ENCODE measurements at places on chromosomes 5 and 9. TPM values are rescaled to one million over a fixed set of nuclear protein-coding genes. Genes with fewer than 3 reads are reported as not detected.

DNA sequence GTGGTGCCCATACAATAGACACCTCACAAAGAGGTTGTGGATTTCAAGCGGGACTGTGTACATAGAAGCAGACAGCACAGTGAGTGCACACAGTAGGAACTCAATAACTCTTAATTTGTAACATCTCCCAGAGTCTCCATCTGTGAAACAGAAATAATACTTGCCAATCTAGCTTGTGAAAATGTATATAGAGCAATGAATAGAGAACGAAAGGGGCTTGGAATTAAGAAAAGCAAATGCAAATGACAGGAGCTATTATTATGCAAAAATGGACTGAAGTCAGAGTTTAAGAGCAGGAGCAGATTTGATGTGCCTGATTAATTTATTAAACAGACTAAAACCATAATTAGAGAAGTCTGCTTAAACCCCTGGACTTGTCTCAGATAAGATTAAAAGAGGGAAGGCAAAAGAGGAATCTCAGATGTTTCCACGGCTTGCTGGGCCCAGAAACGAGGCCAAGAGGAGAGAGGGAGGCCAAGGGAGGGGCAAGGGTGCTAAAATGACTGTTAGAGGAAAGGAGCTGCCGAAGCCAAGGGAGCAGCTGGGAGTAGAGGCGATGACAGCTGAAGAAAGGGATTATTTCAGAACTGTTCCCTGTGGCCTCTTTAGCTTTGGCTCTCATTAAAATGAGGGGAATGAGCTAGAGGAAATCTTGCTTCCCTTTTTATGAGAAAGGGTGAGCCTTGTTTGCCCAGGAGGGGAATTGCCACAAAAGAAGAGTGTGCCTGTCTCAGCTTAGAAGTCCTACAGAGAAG is 72.1 kb downstream of the FEM1C start:
- DNase-seq: peak; percentile 65

DNA sequence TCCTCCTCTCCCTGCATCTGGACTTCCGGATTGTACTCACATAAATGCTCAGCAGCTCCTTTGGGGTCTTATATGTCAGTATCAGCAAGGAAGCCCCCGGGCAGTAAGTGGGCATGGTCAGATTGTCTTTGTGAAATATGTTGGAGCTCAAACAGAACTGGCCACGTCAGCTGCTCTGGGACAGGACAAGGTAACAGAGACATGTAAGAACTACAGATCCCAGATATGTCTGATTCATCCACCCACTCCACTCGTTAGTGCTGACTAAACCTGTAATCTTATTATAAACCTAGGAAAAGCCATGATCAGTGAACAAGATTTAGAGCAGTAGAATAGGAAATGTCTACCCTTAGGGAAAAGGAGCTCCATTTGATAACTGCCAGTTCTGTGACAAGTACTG is 561.8 kb downstream of the CETN3 start:
- no peak for DNase-seq

DNA sequence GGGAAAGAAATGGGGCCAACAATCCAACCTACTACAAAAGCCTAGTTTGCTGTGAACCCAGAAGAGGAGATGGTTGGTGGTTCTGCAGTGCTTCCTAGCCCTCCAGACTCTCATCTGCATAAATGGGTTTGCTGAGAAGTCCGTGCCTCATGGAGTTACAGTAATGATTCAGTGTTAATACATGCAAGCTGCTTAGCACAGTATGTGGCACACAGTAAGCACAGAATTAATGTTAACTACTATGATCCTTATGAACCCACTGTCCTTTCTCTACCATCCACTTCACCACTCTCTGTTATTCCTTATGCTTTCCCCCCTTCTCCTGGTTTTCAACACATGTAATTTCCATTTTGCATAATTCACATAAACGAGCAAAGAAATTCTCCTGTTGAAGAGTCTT is 100.0 kb downstream of the ACTBL2 start:
- DNase-seq: no peak

- DNase-seq: no peak
Measured at GRCh38 chr5:144328494-144328893, 157.8 kb downstream of the KCTD16 start.

Gene SH3RF2
- total RNA-seq: 376 TPM

Gene PRRT1B
- total RNA-seq: not detected

Gene ABO
- 2.3 TPM for total RNA-seq

- DNase-seq: no peak
Measured at GRCh38 chr9:87664153-87665060, 61.5 kb upstream of the CTSL start.

Gene SPINK7
- not detected for total RNA-seq

GRCh38 chr9:105330755-105331154 is 86.3 kb downstream of the SLC44A1 start:
- no peak for DNase-seq

Gene CDH9
- total RNA-seq: not detected

GRCh38 chr9:94824411-94824810 is 97.9 kb downstream of the AOPEP start:
- DNase-seq: no peak

Gene SLC34A3
- total RNA-seq: not detected

DNA sequence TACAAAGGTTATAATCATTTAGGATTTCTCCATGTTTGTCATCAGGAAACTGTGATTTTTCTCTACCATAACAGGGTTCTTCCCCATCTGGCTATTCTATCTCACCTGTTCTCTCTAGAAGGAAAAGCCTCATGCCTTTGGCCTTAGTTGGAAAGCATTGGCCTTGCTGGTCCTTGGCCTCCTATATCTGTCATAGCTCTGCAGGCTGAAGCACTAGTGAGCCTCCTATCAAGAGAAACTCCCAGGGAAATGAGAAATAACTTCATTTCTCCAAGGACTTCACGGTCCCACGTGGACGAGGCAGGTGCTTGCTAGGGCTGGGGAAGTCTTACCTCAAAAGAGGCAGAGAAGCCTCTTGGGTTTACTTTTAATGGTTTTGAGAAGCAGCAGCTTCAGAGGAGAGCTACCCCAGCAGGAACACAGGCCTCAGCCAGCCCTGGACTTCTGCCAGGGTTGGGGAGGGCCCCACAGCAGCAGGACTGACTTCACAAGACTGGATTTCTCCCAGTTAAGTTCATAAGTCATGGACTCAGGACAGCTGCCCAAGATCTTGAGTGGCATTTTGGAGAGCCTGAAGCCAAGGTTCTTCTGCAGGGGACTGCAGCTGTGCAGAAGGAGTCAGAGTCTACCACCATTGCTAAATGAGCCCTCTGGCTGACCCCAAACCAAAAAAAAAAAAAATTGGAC is 15.8 kb upstream of the PSAT1 start:
- DNase-seq: peak; percentile 83

- DNase-seq: no peak
Measured at GRCh38 chr5:157431544-157432200, 28.3 kb upstream of the NIPAL4 start.

DNA sequence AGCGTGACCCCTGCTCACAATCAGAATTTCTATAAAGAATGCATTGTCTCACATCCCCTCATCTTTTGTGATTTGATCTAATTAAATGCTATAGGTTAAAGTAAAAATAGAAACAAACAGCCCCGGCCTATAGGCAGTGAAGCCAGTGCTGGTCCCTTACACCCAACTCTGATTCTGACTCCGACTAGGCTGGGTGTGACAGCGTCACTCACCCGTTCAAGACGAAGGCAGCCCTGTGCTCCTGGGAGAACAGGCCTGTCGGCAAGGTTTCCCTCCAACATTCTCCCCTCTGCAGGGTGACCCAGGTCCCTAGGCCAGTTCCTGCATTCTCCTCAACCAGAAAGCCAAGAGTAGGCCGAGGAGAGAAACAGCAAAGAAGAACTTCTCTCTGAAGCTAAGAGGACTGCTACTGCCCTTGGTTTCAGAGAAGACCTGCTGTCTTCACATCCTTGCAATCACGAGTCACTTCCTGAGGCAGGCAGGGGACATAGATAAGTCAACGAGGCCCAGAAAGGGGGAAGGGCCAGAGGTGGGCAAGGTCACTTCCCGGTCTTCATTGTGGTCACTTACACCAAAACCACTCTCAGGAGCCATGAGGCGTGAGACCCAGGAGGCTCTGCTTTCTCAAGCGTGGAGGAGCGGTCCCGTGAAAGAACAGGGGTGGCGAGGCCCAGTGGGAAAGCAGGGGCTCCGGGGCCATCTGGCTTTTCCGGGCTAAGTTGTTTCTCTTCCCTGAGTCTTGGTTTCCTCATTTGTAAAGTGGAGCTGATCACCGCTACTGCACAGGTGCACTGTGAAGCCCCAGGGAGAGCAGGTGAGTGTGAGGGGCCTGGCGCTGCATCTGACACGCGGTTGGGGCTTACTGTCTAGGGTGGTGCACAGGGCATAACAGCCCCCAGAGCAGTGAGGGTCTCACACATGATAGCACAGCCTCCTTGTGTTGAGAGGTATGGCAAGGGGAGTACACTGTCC is 200.8 kb downstream of the CRB2 start:
- no peak for DNase-seq

Gene AHRR
- 1.4 TPM for total RNA-seq

- DNase-seq: no peak
Measured at GRCh38 chr9:20990867-20991266, 40.6 kb downstream of the HACD4 start.

- DNase-seq: no peak
Measured at GRCh38 chr5:1523480-1523792, 324 bp downstream of the LPCAT1 start.

Gene TMEM267
- 6.8 TPM for total RNA-seq

GRCh38 chr9:105127863-105128220 is 116.6 kb upstream of the SLC44A1 start:
- DNase-seq: no peak

DNA sequence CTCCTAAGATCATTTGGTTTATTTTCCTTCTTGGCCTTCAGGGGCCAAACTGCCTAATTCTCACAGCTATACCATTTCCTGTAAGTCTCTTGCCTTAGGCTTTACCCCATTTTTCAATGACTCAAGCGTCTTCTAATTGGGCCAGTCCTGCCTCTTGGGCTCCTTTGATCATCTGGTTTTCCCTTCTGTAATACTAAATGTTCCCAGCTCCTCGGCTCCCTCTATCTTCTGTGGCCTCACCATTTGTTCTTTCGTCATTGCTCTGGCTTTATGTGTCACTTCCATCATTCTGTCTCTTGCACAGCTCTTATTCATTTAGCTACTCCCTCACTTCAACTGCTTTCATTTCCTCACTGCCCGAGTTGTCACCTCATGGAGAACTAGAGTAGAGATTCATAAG is 14.5 kb upstream of the SPINK7 start:
- no peak for DNase-seq

- DNase-seq: no peak
Measured at GRCh38 chr9:36125062-36125855, 11.3 kb upstream of the GLIPR2 start.

DNA sequence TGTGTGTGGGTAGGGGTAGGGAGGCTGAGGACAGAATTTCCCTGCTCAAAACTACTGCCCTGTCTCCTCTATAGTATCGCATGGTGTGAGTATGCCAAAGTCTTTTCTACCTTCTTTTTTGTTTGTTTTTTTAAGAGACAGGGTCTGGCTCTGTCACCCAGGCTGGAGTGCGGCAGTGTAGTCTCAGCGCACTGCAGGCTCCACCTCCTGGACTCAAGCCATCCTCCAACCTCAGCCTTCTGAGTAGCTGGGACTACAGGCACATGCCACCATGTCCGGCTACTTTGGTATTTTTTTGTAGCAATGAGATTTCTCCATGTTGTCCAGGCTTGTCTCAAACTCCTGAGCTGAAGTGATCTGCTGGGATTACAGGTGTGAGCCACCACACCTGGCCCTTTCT is 2.5 kb downstream of the SRP19 start:
- DNase-seq: no peak

Gene RASGRF2
- total RNA-seq: 4.8 TPM

- no peak for DNase-seq
Measured at GRCh38 chr5:124923131-124923530, 176.7 kb upstream of the ZNF608 start.

Gene HSDL2
- total RNA-seq: 234 TPM

DNA sequence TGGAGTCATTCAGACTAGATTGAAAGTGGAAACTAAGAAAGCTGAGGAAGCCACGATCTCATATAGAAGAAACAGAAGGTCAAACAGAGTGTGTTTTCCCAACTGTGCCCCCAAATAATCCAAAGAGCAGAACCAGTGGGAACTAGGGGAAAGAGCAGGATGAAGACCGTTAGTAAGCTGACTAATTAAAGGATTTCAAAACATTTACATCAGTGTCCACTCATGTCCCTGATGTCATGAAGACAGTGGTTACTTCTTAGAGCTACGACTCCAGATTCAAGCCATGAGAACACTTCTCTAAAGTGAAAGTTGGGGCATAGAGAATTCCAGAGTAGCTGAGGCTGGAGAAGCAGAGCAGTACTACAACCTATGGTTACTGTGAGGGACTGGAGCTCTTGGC is 119.6 kb upstream of the SLC12A2 start:
- DNase-seq: no peak

Gene AFAP1L1
- total RNA-seq: 40.6 TPM

Gene EPB41L4A
- total RNA-seq: 17.8 TPM

DNA sequence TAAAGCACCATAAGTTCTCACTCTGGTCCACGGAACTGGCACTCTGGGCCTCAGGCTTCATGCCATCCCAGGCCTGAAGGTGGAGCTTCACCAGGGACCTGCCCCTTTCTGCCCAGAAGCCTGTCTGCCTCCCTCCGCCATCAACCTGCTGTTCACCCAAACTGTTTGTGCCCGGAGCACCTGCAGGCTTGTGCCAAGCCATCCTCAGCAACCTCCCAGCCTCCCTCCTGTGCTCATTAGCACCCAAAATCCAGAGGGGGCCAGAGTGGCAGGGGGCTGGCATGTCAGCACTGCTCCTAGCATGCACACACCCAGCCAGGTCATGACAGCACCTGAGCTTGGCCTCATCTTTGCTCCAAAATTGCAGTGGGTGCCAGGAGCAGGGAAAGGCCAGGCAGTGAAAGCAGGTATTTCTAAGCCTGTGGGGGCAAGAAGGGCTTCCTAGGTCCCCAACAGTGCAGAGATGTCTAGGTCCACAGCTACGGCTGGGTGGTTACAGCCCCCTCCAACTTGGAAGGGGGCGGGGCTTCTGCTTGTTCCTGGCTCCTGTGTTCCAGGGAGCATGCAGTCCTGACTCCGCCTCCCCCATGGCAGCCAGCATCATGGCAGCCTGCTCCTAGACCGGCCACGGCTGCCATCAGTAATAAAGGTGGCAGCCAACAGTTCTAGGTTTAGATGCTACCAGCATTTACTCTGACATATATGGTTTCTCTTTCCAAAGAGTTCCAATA is 85.1 kb downstream of the GIN1 start:
- DNase-seq: no peak
